ENCODE measurements at places on chromosomes 6 and 20.
A peak's percentile ranks its signal among the peaks of the same experiment; 100 is the strongest.

GRCh38 chr6:167148021-167148420 lies 9.8 kb downstream of the GPR31 start:
- DNase-seq: no peak

GRCh38 chr20:63686492-63687321 lies 9.7 kb upstream of the TNFRSF6B start:
- no peak for DNase-seq

DNA sequence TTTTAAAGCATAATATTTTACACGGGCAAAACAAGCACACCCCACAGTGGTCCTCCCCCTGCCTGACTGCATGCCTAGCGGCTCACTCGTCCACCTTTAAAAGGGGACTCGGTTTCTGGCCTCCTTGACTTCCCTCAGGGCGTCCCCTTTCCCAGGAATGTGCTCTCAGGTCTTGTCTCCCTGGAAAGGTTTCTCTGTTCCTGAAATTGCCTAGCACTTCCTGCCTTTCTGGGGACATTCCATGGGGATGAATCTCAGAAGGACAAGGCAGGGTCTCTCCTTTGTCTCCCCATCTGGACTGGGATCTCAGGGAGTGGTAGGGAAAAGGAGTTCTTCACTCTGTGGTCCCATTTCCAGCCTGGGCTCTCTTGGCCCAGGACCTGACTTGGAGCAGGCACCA lies 4.9 kb downstream of the TCF15 start:
- no peak for DNase-seq

GRCh38 chr6:41964201-41964887 lies 22.7 kb upstream of the CCND3 start:
- DNase-seq: no peak

DNA sequence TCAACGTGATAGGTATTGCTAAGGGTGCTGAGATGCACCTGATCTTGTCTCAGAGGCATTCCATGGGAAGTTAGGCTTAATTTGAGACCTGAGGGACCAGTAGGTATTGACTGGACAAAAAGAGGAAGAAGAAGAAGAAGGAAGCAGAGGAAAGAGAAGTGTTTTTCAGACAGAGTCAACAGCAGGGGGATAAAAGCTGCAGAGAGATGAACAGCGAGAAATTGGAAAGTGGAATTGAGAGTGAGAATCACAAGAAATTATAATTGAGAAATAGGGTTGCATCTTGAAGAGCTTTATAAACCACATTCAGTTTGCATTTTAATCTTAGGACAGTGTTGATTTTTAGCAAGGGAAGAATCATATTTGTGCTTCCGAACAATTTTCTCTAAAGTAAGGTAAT lies 254.0 kb downstream of the CD83 start:
- peak; percentile 55 for DNase-seq

GRCh38 chr6:74284284-74284683 lies 588.3 kb downstream of the CD109 start:
- no peak for DNase-seq

- DNase-seq: no peak
Observed at GRCh38 chr6:24721461-24722215, 2.7 kb upstream of the C6orf62 start.

GRCh38 chr6:167774881-167775280 lies 51.8 kb upstream of the AFDN start:
- no peak for DNase-seq

DNA sequence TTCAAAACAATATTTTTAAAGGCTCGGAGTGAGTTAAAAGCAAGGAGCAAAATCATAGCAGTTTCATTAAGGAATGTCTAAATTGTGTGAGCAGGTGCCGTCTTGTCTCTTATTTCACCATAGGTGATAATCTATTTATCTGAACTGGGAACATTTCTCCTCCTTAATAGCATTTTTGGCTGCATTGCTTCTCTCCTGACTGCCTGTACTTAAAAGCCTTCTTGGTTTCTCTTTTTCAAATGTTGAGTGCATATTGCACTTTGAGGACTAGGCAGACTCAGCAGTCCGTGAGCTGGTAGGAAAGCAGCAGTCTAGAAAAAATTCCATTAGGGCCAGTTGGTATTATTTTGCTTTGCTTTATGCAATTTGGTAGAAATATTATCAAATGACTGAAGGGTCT lies 645.9 kb downstream of the GRIK2 start:
- DNase-seq: no peak

GRCh38 chr6:14036911-14037310 lies 80.7 kb upstream of the CD83 start:
- no peak for DNase-seq

DNA sequence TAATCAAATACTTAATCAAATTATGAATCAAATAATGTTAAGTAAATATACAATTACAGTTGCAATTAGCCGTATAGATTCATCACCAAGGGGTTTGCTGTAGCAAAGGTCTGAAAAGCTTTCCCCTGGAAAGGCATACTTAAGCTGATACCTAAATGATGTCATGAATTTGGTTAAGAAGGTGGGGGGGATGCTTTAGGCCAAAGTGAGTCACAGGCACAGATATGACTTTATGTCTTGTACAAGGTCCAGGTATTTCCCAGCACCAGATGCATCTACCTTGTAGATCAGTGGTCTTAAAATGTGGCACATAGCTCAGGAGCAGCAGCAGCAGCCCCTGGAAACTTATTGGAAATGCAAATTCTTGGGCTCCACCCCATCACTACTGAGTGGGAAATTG lies 557.3 kb upstream of the CDH4 start:
- DNase-seq: no peak

GRCh38 chr6:151043944-151044343 lies 178.4 kb downstream of the MTHFD1L start:
- no peak for DNase-seq

GRCh38 chr6:56730663-56731529 lies 88.2 kb upstream of the DST start:
- DNase-seq: no peak

GRCh38 chr6:149904661-149905370 lies 6.9 kb upstream of the RAET1E start:
- no peak for DNase-seq

GRCh38 chr6:55776113-55776512 lies 99.3 kb downstream of the BMP5 start:
- DNase-seq: no peak

DNA sequence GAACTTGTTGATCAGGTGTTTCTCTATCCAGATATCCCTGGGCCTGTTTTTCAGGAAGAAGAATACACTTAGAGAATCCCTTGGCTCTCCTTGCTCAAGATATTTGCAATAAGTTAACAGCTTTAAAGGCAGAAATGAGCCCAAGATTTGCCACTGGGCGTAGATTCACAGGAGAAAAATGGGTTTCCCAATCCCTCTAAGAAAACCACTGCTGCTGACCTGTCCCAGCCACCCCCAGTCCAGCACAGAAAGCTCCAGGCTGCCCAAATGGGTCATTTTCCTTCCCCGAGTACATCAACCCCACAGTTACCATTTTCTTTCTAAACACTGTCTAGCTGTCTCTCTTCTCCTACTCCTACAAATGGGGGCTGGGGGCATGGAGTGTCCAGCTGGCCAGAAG lies 67.3 kb downstream of the ANKRD60 start:
- DNase-seq: no peak

- DNase-seq: no peak
Observed at GRCh38 chr20:50737352-50737751, 6.0 kb downstream of the PARD6B start.

DNA sequence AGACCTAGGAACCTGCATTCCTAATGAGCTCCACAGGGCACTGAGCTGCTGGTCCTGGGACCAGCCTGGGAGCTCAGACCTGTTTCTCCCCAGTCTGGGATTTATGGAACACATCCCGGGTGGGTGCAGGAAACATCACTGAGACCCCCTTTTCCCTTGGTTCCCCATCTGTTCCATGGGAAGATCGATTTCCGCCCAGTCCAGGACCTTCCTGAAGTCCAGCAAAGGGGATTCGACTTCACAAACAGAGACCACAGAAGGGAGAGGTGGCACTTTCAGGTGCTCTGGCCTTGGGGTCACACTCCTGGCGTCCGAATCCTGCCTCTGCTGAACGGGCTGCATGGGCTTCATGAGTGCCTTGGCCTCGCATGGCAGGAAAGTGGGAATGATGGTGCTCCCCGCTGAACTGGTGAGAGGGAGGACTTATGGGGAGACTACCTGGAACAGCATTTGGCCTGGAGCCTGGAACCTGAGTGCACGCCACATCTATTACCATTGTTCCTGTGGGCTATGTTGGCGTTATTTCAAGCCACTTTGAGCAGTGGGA lies 296.3 kb downstream of the TAF4 start:
- no peak for DNase-seq

DNA sequence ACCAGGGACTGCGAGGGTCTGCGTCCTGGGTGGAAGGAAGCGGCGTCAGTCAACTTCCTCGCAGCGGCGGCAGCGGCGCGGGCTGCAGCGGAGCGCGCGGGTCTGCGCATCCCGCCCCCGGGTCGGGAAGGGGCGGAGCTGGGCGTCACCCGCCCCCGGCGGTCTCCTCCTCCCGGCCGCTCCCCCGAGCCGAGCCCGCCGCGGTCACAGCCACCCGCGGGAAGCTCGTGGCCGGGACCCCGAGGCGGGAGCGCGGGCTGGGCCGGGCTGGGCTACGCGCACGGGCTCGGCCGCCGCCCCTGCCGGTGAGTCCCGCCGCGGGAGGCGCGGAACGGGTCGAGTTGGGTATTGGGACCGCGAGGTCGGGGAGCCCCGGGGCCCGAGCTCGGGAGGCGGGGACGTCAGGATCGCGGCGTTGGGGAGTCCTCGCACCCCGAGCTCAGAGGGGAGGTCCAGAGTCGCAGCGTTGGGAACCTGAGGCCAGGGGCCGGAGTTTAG lies at the start of gene PAQR8:
PAQR8 (plus strand) TSS at position 207 of the 498 bp plus-strand sequence. CDS start 41,063 bp downstream, outside the sequence.
- peak; percentile 88 for DNase-seq

DNA sequence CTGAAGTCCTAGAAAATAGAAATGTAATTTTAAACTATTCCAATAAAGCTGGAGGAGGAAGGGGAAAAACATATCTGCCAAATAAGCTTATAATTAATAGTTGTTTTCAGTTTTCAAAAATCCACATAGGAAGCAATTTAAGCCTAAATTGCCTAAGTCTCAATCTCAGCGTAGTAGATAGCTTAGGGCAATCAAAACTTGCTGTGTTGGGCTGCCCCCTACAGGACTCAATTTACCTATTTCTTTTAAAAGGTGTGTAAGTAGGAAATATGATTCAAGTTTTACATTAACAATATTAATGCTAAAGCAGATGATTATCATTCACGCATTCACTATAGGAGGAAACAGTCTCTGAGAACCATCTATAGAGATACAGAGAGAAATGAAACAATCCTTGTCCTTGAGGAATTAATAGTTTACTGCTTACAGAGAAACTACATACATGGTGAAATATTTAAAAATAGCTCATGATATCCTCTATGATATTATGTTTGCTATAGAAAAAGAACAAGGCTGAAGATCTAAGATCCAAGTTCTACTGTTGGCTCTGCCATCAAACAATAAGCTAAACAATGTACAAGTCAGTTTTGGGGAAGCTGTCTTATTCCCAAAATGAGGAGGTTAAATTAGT lies 102.1 kb downstream of the ATG5 start:
- peak; percentile 81 for DNase-seq

DNA sequence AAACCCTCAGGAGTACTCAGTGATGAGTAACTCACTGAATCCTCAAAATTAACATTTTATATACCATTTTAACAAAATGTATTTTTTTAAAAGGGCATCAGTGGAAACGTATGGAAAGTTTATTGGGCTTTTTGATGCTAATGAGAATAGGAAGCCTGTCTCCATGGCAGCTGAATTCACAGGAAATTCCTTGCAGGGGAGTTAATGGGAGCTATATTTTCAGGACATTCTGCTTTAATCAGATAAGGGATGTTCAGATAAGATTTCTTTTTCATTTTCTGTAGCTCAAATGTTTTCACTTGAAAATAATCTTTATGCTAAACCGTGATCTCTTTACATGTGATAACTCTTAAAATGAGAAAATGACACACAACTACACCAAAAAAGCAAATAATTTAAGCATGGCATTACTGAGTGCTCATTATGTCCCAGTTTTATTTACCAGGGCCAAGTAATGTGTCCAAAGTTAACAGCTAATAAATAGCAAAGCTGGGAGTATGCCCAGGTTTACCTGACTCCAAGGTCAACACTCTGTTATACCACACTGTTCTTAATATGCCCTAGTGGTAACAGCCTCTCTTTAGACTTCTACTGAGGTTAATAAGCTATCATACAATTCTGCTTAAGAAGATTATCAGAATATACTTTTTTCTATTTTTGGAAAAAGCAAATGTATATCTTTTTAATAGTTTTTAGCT lies 348.1 kb downstream of the GRIK2 start:
- DNase-seq: no peak

DNA sequence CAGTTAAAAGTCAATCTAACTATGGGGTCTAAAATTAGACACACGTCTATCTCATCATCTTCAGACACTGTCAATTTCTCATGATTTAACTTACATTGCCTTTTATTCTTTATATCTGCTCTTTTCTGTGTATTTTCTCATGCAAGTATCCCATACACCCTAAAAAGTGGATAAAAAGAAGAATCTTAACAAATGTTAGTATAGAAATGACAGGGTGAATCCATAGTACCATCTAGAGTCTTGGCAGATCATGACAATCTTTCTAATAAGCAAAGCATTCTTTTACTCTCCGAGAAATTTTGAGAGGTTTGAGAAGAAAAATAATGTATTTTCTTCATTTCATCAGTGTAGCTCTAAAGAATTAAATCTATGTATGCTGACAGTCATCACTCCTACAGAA lies 382.7 kb downstream of the C6orf118 start:
- DNase-seq: no peak

GRCh38 chr20:4740774-4741431 lies 19.2 kb downstream of the PRND start:
- DNase-seq: peak; percentile 76

DNA sequence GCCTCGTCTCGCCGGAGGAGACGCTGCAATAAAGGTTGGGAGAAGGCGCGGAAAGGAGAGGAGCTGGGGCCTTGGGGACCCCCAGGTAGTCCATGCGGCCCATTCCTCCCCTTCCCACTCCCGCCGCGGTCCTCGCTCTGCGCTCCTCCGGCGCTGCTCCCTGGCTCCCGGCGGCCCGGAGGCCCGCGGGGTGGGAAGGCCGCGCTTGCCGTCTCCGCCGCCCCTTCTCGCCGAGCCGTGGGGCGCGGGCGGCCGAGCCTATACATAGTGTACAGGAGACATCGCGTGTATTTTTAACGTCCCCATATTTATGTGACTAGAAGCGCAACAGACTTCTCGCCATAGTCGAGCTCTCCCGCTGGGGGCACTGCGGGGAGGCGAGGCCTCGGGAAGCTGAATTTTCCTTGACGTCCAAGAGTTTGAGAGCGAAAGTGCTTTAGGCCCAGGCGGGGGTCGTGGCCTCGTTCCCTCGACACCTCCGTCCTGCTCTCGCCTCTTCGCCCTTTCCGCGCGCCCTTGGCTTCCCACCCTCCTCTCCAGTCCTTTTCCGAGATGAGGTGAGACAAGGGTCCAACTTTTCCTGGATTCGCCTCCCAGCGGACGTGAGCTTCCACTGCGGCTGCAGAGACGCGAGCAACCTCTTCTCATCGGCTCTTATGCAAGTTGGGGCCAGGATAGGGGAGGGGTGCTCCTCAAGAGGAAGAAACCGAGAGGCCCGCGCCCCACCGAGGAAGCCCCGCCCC lies 29.0 kb downstream of the SLC12A5 start:
- peak; percentile 51 for DNase-seq

DNA sequence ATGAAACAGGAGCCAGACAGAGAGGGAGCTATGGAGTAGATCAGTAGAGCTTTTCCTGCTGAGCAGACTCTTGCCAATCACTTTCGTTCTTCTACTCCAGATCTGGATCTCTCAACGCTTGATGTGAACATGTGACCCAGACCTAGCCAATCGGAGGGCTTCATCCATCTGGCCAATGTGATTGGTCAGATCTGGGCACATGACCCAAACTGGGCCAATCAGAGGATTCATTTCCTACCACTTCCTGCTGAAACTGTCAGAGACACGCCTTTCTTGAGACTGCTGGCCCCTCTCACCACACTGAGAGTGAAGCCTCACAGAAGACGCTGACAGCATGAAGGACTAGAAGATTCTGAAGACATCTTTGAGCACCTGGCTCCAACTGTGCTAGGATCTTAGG lies 44.2 kb upstream of the ZMYND8 start:
- DNase-seq: no peak

All from B cell (primary cell).